ENCODE measurements at places on chromosomes 5 and 9. TPM values are rescaled to one million over a fixed set of nuclear protein-coding genes. Genes with fewer than 3 reads are reported as not detected.
A peak's percentile ranks its signal among the peaks of the same experiment; 100 is the strongest.

GRCh38 chr5:56388229-56388985 lies 155.3 kb upstream of the ANKRD55 start:
- H3K4me1 ChIP-seq = peaks cover 29% of the 10 kb centered on the region
- no peaks in the 10 kb centered on the region for H3K27me3 ChIP-seq
- H3K4me3 ChIP-seq = no peak overlapping the region

GRCh38 chr5:5572976-5573797 lies 150.7 kb downstream of the ICE1 start:
- no peak overlapping the region for H3K27ac ChIP-seq
- no peak overlapping the region for H3K4me3 ChIP-seq
- H3K36me3 ChIP-seq = no peaks in the 10 kb centered on the region
- no peaks in the 10 kb centered on the region for H3K27me3 ChIP-seq

DNA sequence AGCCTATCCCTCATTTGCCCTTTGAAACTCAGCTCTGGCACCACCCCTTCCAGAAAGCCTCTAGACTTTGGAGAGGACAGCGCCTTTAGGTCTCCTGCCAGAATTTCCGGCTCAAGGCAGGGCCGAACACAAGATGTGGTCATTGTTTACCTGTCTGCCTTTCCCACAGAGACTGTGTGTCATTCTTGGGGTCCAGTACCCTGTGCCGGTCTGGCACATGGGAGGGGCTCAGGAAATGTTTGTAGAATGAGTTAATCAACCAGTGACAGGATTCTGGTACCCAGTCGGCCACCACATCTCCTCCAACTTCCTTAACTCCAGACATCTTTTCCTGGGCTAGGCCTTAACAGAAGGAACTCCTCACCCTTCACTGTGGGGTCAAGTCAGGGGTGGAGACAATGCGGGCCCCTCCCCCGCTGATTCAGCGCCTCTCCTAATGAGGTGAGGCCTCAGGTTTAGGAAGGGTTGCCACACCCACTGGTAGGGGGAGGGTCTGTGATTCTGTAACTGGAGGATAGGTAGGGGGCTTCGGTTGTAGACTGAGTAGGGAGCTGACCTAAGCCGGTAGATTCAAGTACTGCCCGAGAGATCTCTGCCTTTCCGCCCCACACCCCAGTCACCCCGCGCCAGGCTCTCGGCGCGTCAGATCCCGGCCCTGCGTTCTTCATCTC lies 29.3 kb downstream of the PCDH1 start:
- peak overlapping the region; percentile 69 for H3K27ac ChIP-seq
- peaks cover 36% of the 10 kb centered on the region for H3K4me1 ChIP-seq
- no peaks in the 10 kb centered on the region for H3K27me3 ChIP-seq
- H3K36me3 ChIP-seq = no peaks in the 10 kb centered on the region
- peak; percentile 72 for DNase-seq

DNA sequence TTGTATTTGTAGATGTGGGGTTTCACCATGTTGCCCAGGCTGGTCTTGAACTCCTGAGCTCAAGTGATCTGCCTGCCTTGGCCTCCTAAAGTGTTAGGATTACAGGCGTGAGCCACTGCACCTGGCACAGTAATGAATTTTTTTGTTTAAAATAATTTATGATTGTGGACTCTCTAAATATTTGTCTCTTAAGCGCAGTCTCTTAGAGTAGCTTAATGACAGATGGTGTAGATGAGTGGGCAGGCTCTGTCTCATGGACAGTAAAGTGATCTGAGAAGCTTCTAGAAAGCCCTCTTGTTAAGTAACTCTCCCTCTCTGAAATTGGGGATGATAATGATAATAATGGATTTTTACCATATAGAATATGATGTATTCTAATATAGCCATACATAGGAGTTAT lies 47.5 kb upstream of the KIAA1958 start:
- H3K36me3 ChIP-seq = no peaks in the 10 kb centered on the region
- H3K27me3 ChIP-seq = no peaks in the 10 kb centered on the region
- no peaks in the 10 kb centered on the region for H3K4me1 ChIP-seq
- no peak overlapping the region for H3K4me3 ChIP-seq
- H3K27ac ChIP-seq = no peak overlapping the region

Gene PFN3
- not detected for total RNA-seq

Measured in Caco-2 (cell line).